ENCODE measurements at places on chromosomes 12 and 14. TPM values are rescaled to one million over a fixed set of nuclear protein-coding genes. Genes with fewer than 3 reads are reported as not detected.
A peak's percentile ranks its signal among the peaks of the same experiment; 100 is the strongest.

DNA sequence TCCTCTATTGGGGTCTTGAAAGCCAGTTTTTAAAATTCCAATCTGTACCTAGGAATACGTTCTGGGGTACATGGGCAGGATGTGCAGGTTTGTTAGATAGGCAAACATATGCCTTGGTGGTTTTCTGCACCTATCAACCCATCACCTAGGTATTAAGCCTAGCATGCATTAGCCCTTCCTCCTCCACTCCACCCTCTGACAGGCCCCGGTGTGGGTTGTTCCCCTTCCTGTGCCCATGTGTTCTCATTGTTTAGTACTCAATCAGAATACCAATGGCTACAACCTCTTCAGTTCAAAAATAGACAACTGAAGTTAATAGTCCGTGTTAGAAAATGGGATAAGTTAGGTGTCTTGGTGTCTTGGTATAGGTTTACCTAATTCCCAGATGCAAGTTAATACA is 3.4 kb downstream of the NTS start:
- DNase-seq = no peak

The AACS gene
- total RNA-seq = 31.9 TPM

The EAPP gene
- 49.5 TPM for total RNA-seq

DNA sequence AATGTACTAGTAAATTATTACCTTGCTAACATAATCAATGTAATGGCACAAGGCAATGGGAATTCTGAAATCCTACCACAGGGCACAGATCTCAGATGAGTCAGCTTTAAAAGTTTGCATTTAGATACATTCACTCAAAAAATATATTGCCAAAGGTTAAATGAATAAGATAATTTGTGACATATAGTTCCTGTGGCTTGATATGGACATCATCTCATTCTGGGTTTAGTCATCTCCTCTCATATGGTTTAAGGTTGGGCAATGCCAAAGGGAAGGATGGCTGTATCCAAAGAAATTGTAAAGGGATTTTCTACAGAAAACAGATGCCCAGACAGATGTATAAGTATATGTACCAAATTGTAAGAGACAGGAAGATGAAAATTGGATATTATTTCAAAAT is 1065.0 kb downstream of the LRFN5 start:
- DNase-seq = peak; percentile 65

The TSPAN8 gene
- 1.3 TPM for total RNA-seq

All from PC-3 (cell line).